Stimulated activated CD4-positive, alpha-beta T cell treated with anti-CD3 and anti-CD28 coated beads, Interleukin-4, amount 100 ng/mL, for 4 hours (primary cell): ENCODE measurements at places on chromosomes 6 and 20.

DNA sequence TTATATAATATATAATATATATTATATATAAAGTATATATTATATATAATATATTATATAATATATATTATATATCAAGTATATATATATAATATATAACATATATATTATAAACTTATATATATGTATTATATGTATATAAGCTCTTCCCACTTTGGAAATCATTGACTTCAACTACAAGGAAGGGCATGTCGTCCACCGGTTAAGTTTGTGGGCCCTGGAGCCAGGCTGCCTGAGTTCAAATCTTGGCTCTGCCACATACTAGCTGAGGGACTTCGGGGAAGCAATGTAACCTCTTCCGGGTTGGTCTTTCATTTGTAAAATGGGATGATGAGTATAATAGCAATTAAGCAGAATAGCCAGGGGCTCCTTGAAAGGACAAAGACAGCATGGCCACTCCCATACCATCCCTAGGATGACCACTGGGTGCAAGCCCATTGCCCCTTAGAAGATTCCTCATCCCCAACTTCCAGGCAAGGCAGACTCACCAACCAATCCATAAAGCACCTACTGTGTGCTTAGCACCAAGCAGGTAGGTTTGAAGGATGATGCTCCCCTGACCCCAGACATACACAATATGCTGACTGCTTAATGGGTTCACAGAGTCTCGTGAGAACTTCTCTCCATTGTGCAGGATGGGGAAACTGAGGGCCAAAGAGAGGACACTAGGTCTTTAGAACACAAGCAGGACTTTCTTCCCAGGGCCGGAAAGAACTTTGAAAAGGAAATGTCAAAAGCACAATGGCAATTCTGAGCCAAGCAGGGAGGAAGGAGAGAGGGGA is 163.2 kb downstream of the MRPL14 start:
- DNase-seq = no peak

- DNase-seq = no peak
These were observed 169.1 kb downstream of the BMP7 start for GRCh38 chr20:57097245-57097915.

DNA sequence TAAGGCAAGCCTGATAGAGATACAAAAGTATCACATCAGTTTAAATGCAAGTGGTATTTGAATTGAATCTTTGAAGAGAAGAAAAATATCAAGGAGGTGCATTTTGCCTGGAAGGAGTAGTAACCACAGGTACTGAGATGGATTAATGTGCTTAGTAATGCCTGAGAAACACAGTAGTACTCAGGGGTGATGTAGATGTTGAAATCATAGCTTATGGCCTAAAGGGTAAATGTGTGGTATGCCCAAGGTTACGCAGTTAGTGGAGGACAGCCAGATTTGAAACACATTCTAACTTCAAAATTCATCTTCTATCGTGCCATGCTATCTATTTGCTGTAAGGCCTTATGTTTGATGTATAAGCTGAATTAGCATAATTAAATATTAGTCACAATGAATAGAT is 55.9 kb downstream of the STXBP5 start:
- no peak for DNase-seq

DNA sequence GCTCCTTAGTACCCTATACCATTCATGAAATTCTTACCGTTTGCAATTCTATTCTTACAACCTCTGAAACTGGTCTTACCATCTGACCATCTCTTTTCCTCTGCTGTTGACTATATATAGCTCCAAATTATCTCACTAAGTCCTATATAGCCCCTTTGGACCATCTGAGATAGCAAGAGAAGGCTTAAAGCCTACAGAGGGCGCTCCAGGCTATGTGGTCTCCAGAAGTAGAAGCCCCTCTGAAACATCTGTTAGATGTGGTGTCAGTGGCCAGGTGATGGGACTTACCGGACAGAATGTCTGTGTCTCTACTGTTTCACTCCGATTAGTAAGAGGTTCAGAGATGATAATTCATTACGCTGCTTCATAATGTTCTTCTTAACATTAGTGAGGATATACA is 140.7 kb upstream of the BMP2 start:
- DNase-seq = no peak

- no peak for DNase-seq
These were observed 23.1 kb upstream of the DNAAF9 start for GRCh38 chr20:3430376-3431069.

- no peak for DNase-seq
These were observed 7.6 kb upstream of the HLA-DRA start for GRCh38 chr6:32432050-32432450.

- no peak for DNase-seq
These were observed 34.7 kb upstream of the TOP1 start for GRCh38 chr20:40993794-40994540.

GRCh38 chr6:79656134-79656533 is 25.0 kb downstream of the SH3BGRL2 start:
- no peak for DNase-seq

DNA sequence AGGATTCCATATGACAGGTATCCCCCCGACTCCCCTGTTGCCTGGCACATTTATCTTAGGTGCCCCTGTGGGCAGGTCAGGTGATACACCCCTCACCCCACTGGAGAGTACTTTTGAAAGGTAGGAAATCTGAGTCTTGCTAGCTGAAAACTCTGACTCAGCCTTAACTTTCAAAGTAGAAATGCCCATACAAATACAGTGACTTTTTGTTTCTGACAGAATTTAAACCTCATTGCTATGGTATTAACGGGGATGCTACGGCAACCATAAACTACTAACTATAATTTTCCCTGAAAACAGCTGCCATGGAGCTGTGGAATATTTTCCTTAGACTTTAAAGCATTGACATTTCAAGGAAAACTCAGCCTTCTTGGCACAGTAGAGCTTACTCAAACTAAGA is 536.0 kb downstream of the RFPL4B start:
- DNase-seq = no peak

DNA sequence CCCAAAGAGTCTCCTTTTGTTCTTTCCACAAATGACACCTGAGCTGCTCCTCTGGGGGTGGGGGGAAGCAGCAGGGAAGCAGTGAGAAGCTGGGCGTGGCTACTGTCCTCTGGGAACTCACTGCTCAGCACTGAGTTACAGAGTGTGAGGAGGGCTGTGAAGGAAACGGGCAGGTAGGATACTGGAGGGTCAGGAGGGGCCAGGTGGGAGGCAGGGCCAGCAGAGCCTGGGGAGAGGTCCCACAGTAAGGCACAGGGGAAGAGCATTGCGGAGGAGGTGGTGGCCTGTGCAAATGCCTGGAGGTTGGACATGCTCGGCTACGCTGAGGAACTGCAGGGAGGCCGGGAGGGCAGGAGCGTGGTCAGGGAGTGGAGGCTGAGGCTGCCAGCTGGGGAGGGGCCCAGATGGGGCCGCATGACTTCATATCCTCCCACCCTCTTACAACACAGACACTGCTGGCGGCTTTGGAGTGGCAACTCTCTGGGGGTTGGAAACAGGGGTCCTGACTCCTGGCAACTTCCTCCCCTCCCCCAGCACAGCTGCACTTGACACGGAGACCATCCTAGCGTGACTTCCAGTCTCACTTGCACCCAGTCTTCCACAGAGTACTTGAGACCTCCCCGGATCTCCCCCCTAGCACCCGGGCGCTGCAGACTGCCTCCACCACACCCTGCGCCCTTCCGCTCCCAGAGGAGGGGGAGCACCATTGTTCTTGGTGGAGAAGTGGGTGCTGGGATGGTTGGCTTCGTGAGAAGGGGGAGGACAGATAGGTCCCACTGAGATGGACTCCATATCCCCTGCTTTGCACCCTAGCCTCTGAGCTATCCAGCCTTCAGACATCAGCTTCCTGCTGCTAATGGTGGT is 34.2 kb downstream of the RBM38 start:
- no peak for DNase-seq

DNA sequence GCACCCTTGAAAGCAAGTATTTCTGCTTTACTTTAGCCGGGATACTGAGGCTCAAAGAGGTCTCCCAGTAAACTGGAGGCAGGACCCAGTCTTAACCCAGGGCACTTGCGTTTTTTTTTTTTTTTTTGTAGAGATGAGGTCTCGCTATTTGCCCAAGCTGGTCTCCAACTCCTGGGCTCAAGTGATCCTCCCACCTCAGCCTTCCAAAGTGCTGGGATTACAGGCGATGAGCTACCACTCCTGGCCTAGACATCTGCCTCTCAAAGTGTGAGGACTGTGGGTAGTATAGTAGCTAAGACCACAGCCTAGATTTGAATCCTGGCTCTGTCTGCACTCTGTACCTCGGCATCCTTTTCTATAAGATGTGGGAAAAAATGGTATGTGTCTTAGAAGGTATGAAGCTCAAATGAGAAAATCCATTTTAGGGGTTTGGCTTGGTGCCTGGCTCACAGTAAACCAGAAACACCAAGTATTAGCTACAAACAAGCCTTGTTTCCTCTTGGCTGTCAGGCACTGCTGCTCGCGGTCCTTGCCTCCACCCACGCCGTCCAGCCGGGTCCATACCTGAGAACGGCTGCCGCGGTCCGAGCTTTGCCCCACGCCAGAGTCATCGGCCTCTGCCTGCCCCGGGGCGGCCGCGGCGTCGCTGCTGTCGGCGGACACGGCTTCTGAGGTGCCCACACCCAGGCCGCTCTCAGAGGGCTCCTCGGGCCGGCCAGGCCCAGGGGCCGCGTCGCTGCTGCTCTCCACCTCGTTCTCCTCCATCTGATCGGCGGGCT is 1.2 kb downstream of the ZNF335 start:
- no peak for DNase-seq

- DNase-seq = no peak
These were observed 96.8 kb upstream of the MLIP start for GRCh38 chr6:54014440-54014839.

DNA sequence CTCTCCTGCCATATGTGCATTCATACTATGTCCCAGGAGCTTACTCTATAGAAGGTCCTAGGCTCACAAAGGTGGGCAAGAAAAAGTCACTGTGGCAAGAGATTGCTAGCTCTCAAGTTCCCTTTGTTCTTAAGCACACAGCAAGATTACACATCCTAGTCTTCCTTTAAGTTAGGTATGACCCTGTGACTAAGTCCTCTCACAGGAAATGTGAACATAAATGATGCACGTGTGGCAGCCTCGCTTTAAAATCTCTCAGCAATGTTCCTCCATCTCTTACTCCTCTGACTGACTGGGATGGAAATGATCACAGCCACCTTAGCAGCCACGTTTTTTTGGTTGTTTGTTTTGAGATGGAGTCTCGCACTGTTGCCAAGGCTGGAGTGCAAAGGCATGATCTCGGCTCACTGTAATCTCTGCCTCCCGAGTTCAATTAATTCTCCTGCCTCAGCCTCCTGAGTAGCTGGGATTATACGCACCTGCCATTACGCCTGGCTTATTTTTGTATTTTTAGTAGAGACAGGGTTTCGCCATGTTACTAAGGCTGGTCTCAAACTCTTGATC is 35.7 kb upstream of the HAO1 start:
- no peak for DNase-seq

GRCh38 chr6:133033263-133033662 is 207.9 kb upstream of the EYA4 start:
- DNase-seq = no peak

DNA sequence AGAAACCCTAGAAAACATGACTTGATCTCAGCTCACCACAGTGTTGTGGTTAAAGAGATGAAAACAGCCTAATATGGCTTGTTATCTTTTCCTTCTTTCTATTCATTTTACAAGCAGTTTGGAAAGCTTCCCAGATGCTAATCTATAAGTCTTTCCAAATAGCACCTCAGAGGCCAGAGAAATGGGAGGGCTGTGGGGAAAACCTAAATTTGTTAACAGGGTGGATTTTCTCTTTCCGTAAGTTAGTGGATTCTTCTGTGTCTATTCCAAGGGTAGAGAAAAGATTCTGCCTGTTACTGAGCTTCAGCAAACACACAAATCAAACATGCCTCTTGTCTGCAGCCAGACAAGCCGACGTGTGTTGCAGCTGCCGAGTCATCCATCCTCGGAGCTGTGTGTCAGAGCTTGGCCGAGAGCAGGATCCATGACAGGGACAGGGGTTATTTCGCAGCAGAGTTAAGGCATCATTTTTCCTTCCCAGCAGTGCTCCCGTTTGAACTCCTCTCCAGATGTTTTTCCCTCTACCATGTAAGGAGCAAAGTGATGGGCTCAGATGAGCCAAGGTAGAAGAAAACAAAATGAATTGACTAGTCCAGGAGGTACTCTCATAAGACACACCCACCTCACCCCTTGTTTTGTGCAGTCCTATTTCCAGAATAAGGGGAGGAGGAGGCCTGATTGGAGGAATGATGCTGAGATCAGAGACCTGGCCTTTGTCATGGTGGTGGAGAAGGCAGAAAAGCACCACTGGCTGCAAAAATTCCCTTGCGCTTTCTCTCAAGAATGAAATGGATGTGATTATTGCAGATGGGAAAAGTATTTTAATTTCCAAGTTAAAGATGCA is 560.0 kb downstream of the C6orf118 start:
- no peak for DNase-seq

DNA sequence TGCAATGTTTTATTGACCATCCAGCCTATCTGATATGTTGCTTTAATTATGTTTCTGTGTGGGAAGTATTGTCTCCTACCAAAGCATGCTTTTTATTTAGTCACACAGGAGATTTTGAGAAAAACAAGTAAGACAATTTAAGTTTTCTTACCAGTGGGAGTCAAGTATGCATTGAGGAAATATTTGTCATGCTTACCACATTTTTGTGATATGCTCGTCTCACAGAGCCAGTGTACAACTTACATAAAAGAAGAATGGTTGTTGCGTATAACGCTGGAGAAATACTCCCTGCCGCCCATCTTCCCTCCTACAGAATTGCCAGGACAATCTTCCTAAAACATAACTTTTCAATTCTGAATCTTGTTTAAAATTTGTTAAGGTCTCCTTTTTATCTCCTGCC is 37.1 kb upstream of the FILIP1 start:
- DNase-seq = no peak

- no peak for DNase-seq
These were observed 84.3 kb downstream of the CARMIL1 start for GRCh38 chr6:25363427-25363826.

GRCh38 chr6:97925504-97925903 is 642.5 kb upstream of the MMS22L start:
- no peak for DNase-seq
